Kidney glomerular epithelial cell (primary cell): ENCODE measurements at places on chromosomes 7 and 10.
A peak's percentile ranks its signal among the peaks of the same experiment; 100 is the strongest.

DNA sequence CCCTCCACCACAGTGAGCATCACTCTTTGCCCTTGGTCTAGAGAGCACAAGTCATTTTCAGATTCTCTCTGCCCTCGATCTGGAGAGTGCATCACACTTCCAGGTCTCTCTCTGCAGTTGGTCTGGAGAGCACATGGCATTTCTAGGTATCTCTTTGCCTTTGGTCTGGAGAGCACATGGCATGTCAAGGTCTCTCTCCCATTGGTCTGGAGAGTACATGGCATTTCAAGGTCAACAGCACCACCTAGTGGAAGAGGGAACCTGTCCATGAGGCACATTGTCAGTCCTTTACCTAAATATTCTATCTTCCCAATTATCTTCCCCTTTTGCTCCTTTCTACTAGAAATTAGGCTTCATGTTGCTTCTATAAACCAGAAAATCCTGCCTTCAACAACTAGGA, 1139.4 kb downstream of the XPNPEP1 start:
- peak; percentile 51 for DNase-seq

GRCh38 chr10:76401006-76401405, 969.6 kb downstream of the LRMDA start:
- DNase-seq, result no peak

- DNase-seq, result no peak
These were observed 20.9 kb downstream of the STOX1 start for GRCh38 chr10:68848281-68848680.

GRCh38 chr10:50981385-50981784, 92.9 kb upstream of the PRKG1 start:
- DNase-seq, result no peak

DNA sequence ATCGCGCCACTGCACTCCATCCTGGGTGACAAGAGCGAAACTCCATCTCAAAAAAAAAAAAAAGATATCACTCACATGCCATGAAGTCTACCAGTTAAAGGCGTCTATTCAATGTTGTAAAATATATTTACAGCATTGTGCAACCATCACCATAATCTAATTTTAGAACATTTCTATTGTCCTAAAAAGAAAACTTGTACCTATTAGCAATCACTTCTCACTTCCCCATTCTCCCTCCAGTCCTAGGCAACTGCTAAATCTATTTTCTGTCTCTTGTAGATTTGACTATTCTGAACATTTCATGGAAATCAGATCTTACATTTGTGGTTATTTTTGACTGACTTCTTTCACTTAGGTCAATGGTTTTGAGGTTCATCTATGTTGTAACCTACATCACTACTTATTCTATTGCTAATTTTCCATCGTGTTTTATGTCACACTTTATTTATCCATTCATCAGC, 25.2 kb upstream of the OTUD1 start:
- no peak for DNase-seq

- no peak for DNase-seq
These were observed 8.4 kb downstream of the TLX1 start for GRCh38 chr10:101139421-101139911.

GRCh38 chr7:69203871-69204270, 394.4 kb upstream of the AUTS2 start:
- DNase-seq, result no peak

- no peak for DNase-seq
These were observed 265.4 kb upstream of the NFE2L3 start for GRCh38 chr7:25886387-25887240.
